ENCODE measurements at places on chromosomes 5 and 9. TPM values are rescaled to one million over a fixed set of nuclear protein-coding genes. Genes with fewer than 3 reads are reported as not detected.

The SH2D3C gene
- 21.3 TPM for total RNA-seq

The TRIP13 gene
- total RNA-seq = 0.38 TPM

The CATSPER3 gene
- 1.1 TPM for total RNA-seq

The RNF180 gene
- total RNA-seq = 11.0 TPM

The MARCOL gene
- total RNA-seq = not detected

The ZSWIM6 gene
- total RNA-seq = 8.1 TPM

The PCDHA1 gene
- not detected for total RNA-seq

The ARRDC1 gene
- 17.5 TPM for total RNA-seq

The TPRN gene
- total RNA-seq = 27.9 TPM

- no peak for DNase-seq
These were observed 34.7 kb upstream of the JMY start for GRCh38 chr5:79201206-79201605.

GRCh38 chr5:98519571-98519970, 253.9 kb upstream of the RGMB start:
- no peak for DNase-seq

GRCh38 chr9:16294133-16294770, 576.2 kb downstream of the BNC2 start:
- no peak for DNase-seq

GRCh38 chr5:149211566-149211965, 60.1 kb upstream of the AFAP1L1 start:
- DNase-seq = no peak

DNA sequence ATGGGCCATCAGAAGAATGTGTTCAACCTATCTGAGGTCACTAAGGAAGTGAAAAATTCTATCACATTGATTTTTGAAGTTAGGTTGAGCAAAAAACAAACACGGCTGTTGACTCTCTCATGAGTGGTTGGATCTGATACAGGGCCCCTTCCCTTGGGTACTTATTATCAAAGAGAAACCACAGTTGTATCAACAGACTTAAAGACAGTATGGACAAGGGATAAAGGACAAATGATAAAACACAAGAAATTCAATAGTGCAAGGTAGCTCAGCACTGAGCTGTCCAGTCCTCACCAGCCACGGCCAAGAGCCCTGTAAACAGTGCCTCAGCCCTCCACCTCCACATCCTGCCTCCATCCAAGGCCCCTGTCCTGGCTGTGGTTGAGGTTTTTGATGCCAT, 86.9 kb downstream of the UBE2QL1 start:
- DNase-seq = no peak

GRCh38 chr5:69485471-69485870, 7.1 kb upstream of the OCLN start:
- DNase-seq = no peak

GRCh38 chr5:132873119-132873929, at the start of gene LEAP2:
TSS of gene LEAP2 (plus strand) at chr5:132873668. CDS start at chr5:132873695, 27 bp downstream.
- no peak for DNase-seq

- no peak for DNase-seq
These were observed 110.9 kb upstream of the IL6ST start for GRCh38 chr5:56105511-56106291.

DNA sequence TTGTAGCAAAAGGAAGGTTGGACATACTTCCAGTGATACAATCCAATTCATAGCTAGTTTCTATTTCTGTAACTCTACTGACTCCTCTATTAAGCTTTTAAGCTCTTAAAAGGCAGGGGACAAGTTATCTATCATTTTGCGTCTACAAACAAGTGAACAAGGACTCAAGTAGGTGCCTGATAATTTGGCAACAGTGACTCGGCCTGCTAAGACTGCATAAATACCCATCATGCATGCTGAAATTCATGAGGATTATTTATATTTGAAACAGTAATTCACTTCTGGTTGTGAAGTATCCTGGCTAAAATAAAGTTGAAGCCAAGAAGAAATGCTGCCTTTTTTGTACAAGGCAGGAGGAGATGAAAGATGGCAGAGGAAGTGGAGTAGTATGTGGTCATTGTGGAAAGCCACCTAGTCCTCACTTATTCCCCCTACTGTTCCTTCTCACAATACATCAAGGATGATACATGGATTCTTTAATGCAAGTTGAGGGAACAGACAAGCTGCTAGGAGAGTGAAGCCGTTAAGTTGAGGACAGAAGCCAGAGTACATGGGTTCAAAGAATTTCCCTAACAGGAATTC, 74.0 kb downstream of the MRPS27 start:
- DNase-seq = no peak

GRCh38 chr5:163622799-163623198, 117.4 kb downstream of the MAT2B start:
- DNase-seq = no peak

DNA sequence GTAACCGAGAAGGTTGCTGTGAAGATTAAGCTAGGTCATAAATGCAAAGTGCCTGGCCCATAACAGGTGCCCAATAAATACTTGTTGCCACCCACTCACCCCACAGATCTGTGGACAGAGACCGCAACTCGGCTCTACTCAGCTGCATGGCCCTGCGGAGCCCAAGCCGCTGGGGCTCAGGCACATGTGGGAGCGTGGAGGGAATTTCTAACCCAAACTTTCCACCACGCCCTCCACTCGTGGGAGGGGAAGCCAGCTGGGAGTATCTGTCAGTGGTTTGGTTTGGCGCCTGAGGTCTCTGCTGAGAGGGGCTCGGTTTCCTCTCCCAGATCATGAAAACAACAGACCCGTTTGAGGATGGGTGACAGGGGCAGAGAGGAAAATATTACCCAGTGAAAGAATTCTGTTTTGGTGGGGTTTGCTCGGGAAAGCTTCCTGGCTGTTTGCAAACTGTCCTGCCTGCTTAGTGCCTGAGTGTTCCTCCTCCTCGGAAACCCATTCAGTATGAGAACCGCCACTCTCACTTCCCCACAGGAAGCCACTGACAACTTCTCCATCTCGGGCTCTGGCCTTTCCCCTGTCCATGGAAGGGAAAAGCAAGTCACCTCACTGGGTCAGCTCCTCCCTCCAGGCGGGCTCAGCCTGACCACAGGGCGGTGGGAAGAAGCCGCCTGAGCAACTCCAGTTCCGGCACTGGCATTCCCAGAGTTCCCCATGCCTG, 60.1 kb downstream of the RGS3 start:
- peak; percentile 77 for DNase-seq
